OCI-LY7 (cell line): ENCODE measurements at places on chromosomes 3 and 15.
A peak's percentile ranks its signal among the peaks of the same experiment; 100 is the strongest.

- DNase-seq = no peak
Measured at GRCh38 chr3:43093974-43094373, 11.9 kb downstream of the POMGNT2 start.

DNA sequence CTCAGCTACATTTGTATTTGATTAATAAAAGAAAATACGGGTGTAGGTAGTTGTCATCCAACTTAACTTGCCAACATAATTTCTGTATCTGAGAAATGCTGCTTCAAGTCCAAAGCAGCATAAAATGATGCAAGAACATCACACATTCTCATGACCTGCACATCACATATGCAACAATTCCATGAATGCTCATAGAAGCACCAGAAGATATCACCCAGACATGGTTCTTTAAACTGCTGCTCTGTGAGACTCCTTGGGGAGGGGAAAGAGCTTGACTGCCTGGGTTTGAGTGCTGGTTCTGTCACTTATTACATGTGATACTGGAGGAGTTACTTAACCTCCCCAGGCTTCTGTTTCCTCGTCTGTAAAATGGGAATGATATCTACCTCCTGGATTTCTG, 39.4 kb downstream of the CHST14 start:
- DNase-seq = no peak

- DNase-seq = no peak
Measured at GRCh38 chr3:22907161-22907780, 295.9 kb upstream of the UBE2E2 start.

GRCh38 chr15:86055688-86056087, 24.0 kb upstream of the AGBL1 start:
- no peak for DNase-seq

DNA sequence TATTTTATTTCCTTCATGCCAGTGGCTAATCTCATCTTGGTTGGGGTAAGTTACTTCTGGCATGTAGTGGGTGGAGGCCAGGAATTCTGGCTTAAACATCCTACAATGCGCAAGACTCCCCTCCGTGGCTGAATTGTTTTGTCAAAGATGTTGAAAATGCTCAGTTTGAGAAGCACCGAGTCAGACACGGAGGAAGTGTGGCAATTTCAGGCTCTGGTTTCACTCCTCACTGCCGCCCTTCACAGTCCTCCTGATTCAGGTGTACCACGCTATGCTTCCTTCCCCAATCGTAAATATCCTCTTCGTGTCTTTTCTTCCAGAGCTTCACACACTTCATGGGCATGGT, 150.7 kb downstream of the OPA1 start:
- peak; percentile 73 for DNase-seq

DNA sequence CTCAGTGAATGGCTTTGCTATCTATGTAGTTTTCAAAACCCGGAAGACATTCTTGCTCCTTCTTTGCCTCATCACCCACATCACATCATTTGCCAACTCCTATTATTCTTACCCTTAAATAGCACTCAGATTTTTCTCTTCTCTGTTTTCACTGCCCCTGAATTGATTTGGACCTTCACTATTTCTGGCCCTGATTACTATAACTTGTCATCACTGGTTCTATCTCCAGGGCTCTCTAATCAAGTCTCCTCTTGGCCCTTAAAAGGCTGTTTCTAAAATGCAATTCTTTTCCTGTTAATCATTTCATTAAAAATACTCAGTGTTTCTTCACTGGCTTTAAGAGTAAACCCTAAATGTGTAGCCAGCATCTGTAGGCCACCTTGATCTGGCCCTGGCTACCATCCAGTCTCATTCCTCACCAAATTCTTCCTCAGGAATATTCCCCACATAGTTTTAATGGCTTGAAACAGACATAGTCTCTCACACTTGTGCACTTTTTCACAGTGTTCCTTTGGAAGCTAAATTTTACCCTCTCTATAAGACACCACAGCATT, 437.1 kb upstream of the CBLB start:
- DNase-seq = no peak

- DNase-seq = no peak
Measured at GRCh38 chr3:58627941-58628340, 38.6 kb downstream of the FAM3D start.

GRCh38 chr15:89130201-89130600, 41.9 kb downstream of the ABHD2 start:
- no peak for DNase-seq

DNA sequence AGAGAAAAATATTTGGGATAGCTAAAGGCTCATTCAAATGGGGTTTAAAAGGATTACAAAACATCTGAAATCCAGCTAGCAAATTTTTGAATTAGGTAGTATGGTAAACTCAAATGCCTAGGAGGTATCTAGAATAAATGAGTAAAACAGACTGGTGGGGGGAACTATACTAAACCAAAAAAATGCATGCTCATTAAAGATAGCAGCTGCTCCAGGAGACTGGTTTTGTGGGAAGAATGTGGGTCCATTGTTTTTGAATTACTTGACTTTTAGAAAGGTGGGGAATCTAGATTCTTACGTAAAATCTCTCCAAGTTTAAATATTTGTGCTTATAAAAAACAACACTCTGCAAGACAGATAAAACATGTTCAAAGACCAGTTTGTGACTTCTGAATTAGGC, 73.8 kb downstream of the LEKR1 start:
- DNase-seq = no peak

- DNase-seq = no peak
Measured at GRCh38 chr15:67753891-67754290, 71.4 kb upstream of the SKOR1 start.

GRCh38 chr3:194084284-194084683, 51.7 kb upstream of the HES1 start:
- DNase-seq = peak; percentile 70

DNA sequence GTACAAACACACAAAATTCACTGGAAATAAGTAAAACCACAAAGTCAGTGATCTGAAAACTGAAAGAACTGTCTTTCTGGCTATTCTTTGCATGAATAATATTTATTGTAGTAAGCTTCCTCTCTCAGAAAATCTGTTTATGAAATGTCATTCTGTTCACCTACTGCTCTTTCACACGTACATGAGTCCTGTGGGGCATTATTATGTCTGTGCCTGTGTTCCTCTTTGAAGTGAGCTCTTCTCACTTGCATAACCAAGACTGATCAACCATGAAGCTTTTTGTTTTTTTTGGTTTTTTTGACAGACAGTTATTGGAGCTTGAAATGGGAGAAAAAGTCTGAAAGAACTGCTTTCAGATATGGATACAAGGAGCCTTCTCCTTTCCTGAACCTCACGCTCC, 195.8 kb downstream of the PLCH1 start:
- peak; percentile 77 for DNase-seq

DNA sequence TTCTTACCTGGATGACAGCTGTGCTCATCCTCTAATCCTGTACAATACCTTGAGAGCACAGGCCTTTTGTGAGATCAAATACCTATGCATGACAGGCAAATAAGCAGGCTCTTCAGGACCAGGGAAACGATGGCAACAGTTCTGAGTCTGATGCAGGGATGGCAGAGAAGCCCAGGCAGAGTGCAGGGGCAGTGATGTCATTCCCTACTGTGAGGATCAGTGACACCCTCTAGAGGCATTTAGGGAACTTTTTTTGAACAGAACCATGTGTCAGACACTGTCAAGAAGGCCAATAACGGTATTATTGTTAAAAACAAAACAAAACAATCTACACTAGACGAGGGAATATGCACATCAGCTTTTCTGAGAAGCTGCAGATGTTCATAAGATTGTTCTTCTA, 314.8 kb upstream of the CTDSPL start:
- peak; percentile 3 for DNase-seq

- no peak for DNase-seq
Measured at GRCh38 chr15:69675731-69676130, 223.1 kb downstream of the RPLP1 start.

- DNase-seq = no peak
Measured at GRCh38 chr3:175258763-175259162, 399.6 kb downstream of the NAALADL2 start.

DNA sequence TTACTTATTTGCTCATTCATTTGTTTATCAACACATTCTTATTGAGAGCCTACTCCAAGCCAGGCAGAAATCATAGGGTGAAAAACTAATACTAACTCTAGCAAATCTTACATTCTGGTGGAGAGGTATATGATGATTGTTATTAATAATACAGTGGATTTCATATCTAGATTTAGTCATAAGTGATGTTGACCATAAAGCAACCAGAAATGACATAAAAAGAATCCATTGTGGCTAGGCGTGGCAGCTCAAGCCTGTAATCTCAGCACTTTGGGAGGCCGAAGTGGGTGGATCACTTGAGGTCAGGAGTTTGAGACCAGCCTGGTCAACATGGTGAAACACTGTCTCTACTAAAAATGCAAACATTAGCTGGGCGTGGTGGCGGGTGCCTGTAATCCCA, 26.2 kb upstream of the IL20RB start:
- DNase-seq = no peak

DNA sequence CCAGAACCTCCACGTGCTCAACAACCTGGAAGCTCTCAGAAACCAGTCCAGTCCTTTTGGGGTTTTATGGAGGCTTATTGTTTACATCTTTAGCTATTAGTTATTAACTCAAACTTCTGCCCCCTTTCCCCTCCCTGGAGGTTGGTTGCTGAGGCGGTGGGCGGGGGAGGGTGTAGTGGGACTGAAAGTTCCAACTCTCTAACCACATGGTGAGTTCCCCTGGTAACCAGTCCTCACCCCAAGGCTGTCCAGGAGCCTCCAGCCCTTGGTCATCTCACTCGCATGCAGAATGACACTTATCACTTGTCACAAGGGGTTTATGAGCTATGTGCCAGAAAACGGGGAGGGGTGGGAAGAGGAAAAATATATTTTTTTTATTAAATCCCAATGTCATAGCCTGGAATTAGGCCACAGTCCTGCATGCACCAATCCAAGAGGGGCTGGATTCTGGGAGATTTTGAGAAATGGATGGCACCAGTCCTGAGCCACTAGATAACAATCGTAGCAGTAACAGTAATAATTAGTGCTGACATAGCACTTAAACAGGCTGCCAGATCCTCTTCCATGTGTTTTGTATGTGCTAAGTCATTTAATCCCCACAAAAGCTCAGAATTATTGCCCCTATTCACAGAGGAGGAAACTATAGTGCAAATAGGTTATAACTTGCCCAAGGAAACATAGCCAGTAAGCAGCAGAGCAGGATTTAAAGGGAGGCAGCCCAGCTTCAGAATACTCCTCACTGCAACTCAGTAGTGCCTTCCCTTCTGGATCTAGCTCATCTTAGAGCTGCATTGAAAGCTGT, 85.7 kb downstream of the CRYGS start:
- no peak for DNase-seq

- no peak for DNase-seq
Measured at GRCh38 chr15:101827257-101827656, 15.3 kb downstream of the OR4F15 start.

DNA sequence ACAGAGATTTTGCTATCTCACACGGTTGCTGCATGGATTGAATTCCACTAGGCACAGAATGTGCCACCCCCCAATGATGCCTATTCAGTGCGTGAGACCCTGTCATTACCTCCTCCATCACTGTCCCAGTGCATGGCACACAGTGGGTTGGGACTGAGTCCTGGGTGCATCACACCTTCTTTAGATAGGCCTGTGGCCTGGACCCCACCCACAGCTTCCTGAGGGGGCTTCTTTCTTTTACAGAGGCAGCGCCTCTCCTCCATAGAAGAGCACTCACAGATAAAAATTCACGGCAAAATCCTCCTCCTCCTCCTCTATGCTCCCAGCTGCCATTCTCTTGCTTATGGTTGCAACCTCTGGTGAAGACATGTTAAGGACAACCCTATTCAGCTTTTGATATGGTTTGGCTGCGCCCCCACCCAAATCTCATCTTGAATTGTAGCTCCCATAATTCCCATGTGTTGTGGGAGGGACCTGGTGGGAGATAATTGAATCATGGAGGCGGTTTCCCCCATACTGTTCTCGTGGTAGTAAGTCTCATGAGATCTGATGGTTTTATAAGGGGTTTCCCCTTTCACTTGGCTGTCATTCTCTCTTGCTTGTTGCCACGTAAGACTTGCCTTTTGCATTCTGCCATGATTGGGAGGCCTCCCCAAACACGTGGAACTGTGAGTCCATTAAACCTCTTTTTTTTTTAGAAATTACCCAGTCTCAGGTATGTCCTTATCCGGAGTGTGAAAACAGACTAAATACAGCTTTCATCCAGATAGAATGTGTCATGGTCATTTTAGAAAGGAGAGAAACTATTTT, 147.6 kb downstream of the KLF13 start:
- DNase-seq = no peak

DNA sequence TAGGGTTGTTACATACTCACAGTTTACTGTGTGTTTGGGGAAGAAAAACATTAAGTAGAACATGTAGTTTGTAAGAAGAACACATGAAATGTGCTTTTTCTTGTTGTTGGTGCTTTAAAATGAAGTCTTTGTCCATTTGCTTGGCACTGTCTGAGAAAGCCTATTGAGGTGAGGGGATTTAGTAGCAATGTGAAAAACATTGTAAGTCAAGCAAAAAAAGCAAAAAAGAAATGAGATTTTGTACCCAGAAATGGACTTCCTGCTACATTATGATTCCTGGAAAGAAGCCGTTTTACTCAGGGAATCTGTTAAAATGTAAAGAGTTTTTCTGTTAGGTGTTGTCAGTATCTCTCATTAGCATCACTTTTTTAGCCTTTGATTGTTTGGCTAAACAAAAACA, 59.9 kb downstream of the KAT2B start:
- DNase-seq = no peak

- no peak for DNase-seq
Measured at GRCh38 chr3:184085389-184085852, 11.4 kb upstream of the HTR3E start.
